ENCODE measurements at places on chromosomes 2 and 18.

GRCh38 chr2:137659616-137660015 is 304.7 kb upstream of the HNMT start:
- no peak for DNase-seq

GRCh38 chr2:1546023-1546591 is 132.8 kb downstream of the TPO start:
- no peak for DNase-seq

DNA sequence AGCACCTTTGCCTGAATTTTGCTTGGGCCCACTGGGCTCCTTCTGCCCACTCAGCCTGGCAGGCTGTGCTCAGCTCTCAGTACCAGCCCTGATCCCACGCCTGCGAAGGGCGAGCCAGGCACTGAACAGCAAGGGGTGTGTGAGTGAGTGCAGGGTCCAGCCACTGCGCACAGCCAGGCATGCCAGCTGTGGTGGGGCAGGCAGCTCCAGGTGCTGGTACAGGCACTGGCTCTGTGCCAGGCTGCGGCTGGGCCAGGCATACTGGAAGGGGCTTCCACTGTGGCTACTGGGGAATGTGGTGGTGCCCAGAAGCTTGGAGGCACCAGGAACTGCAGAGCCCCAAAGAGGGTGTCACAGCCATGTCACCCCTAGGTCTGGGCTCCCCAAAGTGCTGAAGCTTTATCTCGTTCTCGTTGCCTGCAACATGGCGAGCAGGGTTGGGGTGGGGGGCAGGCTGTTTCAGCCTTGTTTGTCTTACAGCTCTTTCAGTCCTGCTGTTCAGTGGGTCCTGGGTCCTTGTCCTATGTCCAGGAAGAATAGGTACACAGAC is 8.8 kb downstream of the DYSF start:
- DNase-seq = no peak

GRCh38 chr18:66226782-66227181 is 377.1 kb downstream of the CDH19 start:
- DNase-seq = no peak

DNA sequence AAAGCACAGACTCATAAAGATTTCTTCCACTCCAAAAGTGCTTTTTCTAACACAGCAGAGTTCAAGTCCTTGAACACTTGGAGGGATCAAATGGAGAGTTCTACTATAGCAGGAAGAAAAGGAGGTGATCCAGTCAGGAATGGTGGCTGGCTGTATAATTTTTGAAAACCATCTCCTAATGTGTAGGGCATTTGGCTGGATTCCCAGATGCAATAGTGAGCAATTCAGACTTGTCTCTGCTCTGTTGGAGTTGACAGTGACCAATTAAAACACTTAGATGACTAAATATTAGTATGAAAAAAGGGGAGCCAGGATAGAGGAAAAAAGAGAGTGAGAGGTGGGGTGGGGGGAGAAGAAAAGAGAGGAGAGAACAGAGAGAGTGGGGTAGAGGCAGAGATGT is 5.3 kb upstream of the G6PC2 start:
- no peak for DNase-seq

GRCh38 chr2:27823569-27823968 is 52.0 kb downstream of the MRPL33 start:
- no peak for DNase-seq

DNA sequence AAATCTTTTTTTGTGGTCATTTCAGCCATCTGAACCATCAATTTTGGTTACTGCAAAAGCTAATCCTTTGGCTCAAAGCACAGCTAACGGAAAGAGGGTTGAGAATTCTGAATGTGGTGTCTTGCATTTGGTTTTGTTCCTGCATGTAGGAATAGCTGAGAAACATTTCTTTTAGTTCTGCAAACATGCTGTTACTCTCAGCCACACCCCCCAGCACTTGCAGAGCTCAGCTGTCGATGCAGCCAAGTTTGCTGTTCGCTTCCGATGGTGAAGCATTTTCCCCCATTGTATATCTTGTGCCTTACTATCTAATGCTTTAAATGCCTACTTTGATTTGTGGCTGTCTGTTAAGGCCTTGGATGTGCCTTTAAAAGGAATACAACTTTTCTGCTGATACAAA is 294.9 kb upstream of the FANCL start:
- DNase-seq = no peak

DNA sequence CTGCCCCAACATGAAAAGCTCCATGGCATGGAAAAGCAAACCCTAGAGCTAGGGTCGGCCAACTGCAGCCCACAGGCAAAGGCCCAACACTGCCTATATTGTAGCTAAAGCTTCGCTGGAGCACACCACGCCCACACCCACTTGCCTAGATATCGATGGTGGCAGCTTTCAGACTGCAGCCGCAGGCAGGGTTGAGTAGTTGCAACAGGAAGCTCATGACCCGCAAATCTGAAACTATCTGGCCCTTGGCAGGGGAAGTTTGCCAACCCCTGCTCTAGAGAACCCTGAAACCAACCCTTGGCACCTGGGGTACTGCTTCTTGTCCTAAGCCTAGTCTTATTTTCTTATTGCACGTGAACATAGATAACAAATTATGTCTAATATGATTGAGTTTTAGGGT is 250.0 kb downstream of the SOX11 start:
- DNase-seq = no peak

GRCh38 chr18:13499803-13500202 is 226.6 kb downstream of the FAM210A start:
- no peak for DNase-seq

DNA sequence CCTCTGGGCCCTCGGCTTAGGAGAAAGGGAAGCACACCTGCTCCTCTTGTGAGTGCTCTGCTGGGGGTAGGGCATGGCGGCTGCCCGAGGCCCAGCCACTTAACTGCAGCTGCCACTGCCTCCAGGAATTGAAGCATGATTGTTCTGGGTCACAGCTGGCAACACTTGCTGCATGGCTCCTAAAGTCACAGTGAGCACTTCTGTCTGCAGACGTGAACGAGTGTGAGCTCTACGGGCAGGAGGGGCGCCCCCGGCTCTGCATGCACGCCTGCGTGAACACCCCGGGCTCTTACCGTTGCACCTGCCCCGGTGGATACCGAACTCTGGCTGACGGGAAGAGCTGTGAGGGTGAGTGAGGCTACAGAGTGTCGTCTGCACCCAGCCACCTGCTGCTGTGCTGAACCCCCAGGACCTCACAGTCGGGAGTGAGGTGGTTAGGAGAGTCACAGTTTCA is 44.4 kb downstream of the FBLN7 start:
- DNase-seq = no peak

GRCh38 chr2:177651833-177652232 is 259.3 kb downstream of the AGPS start:
- no peak for DNase-seq

DNA sequence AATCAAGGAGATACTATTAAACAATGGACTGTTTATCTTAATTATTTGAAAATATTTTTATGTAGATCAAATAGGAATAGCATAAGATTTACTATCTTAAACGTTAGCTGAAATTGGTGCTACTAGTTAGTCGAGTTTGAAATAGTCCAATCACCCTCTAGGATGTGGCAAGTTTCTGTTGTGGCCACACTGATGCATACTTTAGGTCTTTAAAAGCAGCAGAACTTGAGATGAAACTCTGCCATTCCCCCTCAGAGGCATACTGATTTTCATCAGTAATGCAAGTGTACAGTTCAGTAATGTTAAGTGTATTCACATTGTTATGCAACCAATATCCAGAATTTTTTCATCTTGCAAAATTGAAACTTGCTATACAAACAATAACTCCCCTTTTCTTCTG is 151.8 kb downstream of the SLC4A10 start:
- DNase-seq = no peak

GRCh38 chr2:38277245-38278116 is 99.6 kb downstream of the ATL2 start:
- DNase-seq = no peak

DNA sequence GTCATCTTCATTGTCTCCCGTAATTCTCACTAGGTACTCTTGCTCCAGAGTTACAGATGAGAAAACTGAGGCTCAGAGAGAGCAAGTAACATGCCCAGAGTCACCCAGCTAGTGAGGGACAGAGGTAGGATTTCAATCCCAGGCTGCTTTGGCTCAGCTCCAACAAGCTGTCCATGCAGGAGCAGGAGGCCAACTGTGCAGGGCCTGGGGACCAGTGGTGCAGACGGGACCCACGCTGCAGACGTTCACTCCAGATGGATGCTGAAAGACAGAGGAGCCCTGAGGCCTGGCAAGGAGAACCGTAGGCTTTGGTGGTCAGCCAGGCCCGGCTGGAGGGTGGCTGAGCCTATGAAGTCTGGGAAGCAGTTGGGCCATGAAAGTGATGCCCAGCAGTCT is 102.6 kb downstream of the MCFD2 start:
- DNase-seq = no peak

- no peak for DNase-seq
Observed at GRCh38 chr18:52829320-52829719, 489.3 kb downstream of the DCC start.

DNA sequence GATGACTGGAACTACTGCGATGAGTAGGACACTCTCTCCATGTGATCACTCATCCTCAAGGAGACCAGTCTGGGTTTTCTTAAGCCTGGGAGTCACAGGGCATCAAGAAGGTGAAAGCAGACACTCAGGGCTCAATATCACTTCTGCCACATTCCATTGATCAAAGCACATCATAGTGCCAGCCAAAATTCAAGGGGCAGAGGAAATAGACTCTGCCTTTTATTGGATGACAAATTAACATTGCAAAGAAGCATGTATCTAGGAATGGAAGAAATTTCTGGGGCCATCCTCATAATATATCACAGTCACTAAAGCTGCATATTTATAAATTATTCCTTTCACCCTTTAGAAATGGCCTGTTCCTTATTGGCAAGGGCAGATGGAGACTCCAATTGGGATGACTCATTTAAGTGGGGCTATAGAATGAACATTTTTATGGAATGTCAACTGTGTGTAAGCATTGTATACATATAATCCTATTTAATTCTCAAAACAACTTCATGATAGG is 114.8 kb upstream of the CDC42EP3 start:
- DNase-seq = no peak

GRCh38 chr2:119721904-119722303 is 37.8 kb upstream of the PTPN4 start:
- no peak for DNase-seq

- DNase-seq = no peak
Observed at GRCh38 chr2:149744865-149745264, 157.3 kb upstream of the MMADHC start.

Measured in stimulated activated CD8-positive, alpha-beta memory T cell treated with anti-CD3 and anti-CD28 coated beads, Interleukin-7, amount 100 ng/mL, for 48 hours (primary cell).